ENCODE measurements at places on chromosomes 2 and 18. TPM values are rescaled to one million over a fixed set of nuclear protein-coding genes. Genes with fewer than 3 reads are reported as not detected.

COL5A2 gene
- 3.0 TPM for total RNA-seq

GRCh38 chr2:123073956-123074355 lies 951.1 kb upstream of the CNTNAP5 start:
- no peaks in the 10 kb centered on the region for H3K36me3 ChIP-seq
- no peak for DNase-seq
- H3K4me1 ChIP-seq, result no peaks in the 10 kb centered on the region
- no peak overlapping the region for H3K4me3 ChIP-seq

DNA sequence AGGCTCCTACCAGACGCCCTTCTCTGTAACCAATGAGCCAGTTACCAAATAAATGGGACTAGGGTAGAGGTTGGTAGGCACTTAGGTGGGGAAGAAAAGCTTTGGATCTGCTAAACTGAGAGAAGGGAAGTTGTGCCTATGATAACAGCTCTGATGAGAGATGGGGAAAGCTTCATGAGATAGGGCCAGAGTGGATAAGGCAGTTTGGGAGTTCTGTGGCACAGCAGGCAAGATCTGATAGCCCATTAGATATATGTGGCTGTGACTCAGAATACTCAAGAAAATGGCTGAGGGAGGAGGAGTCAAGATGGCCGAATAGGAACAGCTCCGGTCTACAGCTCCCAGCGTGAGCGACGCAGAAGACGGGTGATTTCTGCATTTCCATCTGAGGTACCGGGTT lies 99.8 kb downstream of the PDE11A start:
- no peak overlapping the region for H3K27ac ChIP-seq
- H3K36me3 ChIP-seq, result no peaks in the 10 kb centered on the region
- DNase-seq, result no peak
- H3K27me3 ChIP-seq, result no peaks in the 10 kb centered on the region
- H3K4me3 ChIP-seq, result no peak overlapping the region

- H3K4me1 ChIP-seq, result no peaks in the 10 kb centered on the region
- H3K36me3 ChIP-seq, result no peaks in the 10 kb centered on the region
- H3K27me3 ChIP-seq, result no peaks in the 10 kb centered on the region
- H3K27ac ChIP-seq, result no peak overlapping the region
These were observed 136.9 kb upstream of the SPOPL start for GRCh38 chr2:138364554-138365162.

GRCh38 chr2:8203364-8203763 lies 478.5 kb upstream of the ID2 start:
- peaks cover 13% of the 10 kb centered on the region for H3K4me1 ChIP-seq
- DNase-seq, result no peak
- H3K27me3 ChIP-seq, result no peaks in the 10 kb centered on the region

CD8A gene
- total RNA-seq, result not detected

CCBE1 gene
- total RNA-seq, result not detected

DNA sequence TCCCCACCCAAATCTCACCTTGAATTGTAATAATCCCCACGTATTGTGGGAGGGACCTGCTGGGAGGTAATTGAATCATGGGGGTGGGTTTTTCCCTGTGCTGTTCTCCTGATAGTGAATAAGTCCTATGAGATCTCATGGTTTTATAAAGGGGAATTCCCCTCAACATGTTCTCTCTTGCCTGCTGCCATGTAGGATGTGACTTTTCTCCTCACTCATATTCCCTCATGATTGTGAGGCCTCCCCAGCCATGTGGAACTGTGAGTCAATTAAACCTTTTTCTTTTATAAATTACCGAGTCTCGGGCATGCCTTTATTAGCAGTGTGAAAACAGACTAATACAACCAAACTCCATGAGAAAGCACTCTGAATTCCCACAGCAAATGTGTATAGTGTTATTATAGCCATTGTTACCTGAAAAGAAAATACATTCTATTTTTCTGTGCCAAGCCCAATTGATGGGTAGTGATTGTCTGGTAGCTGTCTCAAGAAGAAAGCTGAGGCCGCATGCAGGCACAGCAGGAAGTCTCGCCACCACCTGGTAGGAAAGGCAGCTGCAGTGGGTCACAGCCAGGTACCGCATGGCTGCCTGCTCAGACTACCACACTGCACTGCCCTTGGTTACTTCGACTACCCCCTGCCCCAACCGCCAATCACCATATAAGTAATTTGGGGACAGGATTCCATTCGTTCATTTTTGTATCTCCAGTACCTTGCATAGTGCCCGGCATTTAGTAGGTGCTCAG lies 10.3 kb upstream of the ZBTB7C start:
- H3K4me1 ChIP-seq, result peaks cover 11% of the 10 kb centered on the region
- no peak overlapping the region for H3K27ac ChIP-seq
- no peaks in the 10 kb centered on the region for H3K36me3 ChIP-seq
- H3K4me3 ChIP-seq, result no peak overlapping the region
- H3K27me3 ChIP-seq, result no peaks in the 10 kb centered on the region

DNA sequence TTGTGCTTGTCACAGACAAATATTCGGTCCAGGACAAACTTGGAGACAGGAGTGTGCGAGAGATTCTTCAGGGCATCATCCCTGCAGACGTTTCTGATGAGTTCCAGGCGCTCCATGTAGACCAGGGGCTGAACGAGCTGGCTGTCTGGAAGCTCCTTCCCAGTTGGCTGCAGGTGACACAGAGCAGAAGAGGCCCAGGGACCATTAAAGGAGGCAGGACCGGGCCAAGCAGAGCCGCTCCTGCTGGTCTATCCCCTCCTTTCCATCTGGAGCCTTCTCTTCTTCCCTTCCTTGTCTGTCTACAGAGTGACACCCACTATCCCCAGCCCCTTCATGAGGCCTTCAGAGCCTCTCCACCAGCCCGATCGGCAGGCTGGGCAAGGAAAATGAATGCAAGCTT lies 19.5 kb downstream of the CHST10 start:
- no peaks in the 10 kb centered on the region for H3K27me3 ChIP-seq
- no peaks in the 10 kb centered on the region for H3K36me3 ChIP-seq
- H3K4me3 ChIP-seq, result no peak overlapping the region

- H3K4me1 ChIP-seq, result no peaks in the 10 kb centered on the region
- H3K4me3 ChIP-seq, result no peak overlapping the region
- no peak overlapping the region for H3K27ac ChIP-seq
- no peak for DNase-seq
- H3K36me3 ChIP-seq, result no peaks in the 10 kb centered on the region
These were observed 44.8 kb downstream of the FTCDNL1 start for GRCh38 chr2:199806179-199806578.

- H3K27ac ChIP-seq, result no peak overlapping the region
- no peaks in the 10 kb centered on the region for H3K4me1 ChIP-seq
- no peak for DNase-seq
These were observed 18.8 kb upstream of the FOSL2 start for GRCh38 chr2:28373854-28374253.

ANKRD62 gene
- total RNA-seq, result not detected
